GM23248 (cell line): ENCODE measurements at places on chromosomes 2 and 18. TPM values are rescaled to one million over a fixed set of nuclear protein-coding genes. Genes with fewer than 3 reads are reported as not detected.

TUBA3E gene
- total RNA-seq, result not detected in 2 replicates

IL37 gene
- total RNA-seq, result not detected in 2 replicates

SIX3 gene
- not detected in 2 replicates for total RNA-seq

CIDEA gene
- not detected in 2 replicates for total RNA-seq

COL3A1 gene
- 2,141 and 2,153 TPM in 2 replicates for total RNA-seq

TFCP2L1 gene
- total RNA-seq, result not detected in 2 replicates

WNT10A gene
- not detected in 2 replicates for total RNA-seq

SAG gene
- not detected in 2 replicates for total RNA-seq

MYO7B gene
- total RNA-seq, result under 0.01 TPM in 1 of 2 replicates, not detected in the other

IL1RL1 gene
- not detected in 2 replicates for total RNA-seq

UGT1A5 gene
- not detected in 2 replicates for total RNA-seq

DPYSL5 gene
- not detected in 2 replicates for total RNA-seq

ITGA4 gene
- 33.3 and 40.0 TPM in 2 replicates for total RNA-seq

AMER3 gene
- not detected in 2 replicates for total RNA-seq

ZNF385B gene
- not detected in 2 replicates for total RNA-seq

CCDC74A gene
- 11.5 and 15.0 TPM in 2 replicates for total RNA-seq

ADI1 gene
- 68.4 and 77.7 TPM in 2 replicates for total RNA-seq

PTPRM gene
- total RNA-seq, result 62.8 and 77.4 TPM in 2 replicates

PLCL1 gene
- 2.3 TPM in 2 replicates for total RNA-seq

GLS gene
- total RNA-seq, result 362 and 426 TPM in 2 replicates

ERBB4 gene
- not detected in 2 replicates for total RNA-seq

ADCYAP1 gene
- total RNA-seq, result not detected in 2 replicates

ARHGAP25 gene
- not detected in 2 replicates for total RNA-seq

AP1S3 gene
- 0.43 and 1.8 TPM in 2 replicates for total RNA-seq

SLC9A4 gene
- not detected in 2 replicates for total RNA-seq

PRLH gene
- total RNA-seq, result not detected in 2 replicates

ALLC gene
- total RNA-seq, result not detected in 2 replicates

POTEC gene
- not detected in 2 replicates for total RNA-seq

CKAP2L gene
- total RNA-seq, result 5.2 and 6.6 TPM in 2 replicates

FAM237A gene
- not detected in 2 replicates for total RNA-seq

MITD1 gene
- 15.8 and 25.4 TPM in 2 replicates for total RNA-seq

OTOF gene
- total RNA-seq, result 0.25 and 0.43 TPM in 2 replicates

TXNDC2 gene
- not detected in 2 replicates for total RNA-seq

UPP2 gene
- not detected in 2 replicates for total RNA-seq

RND3 gene
- 244 and 271 TPM in 2 replicates for total RNA-seq

CHST9 gene
- total RNA-seq, result not detected in 2 replicates

MFF gene
- 250 and 258 TPM in 2 replicates for total RNA-seq
